ENCODE measurements at places on chromosomes 3 and 15.

DNA sequence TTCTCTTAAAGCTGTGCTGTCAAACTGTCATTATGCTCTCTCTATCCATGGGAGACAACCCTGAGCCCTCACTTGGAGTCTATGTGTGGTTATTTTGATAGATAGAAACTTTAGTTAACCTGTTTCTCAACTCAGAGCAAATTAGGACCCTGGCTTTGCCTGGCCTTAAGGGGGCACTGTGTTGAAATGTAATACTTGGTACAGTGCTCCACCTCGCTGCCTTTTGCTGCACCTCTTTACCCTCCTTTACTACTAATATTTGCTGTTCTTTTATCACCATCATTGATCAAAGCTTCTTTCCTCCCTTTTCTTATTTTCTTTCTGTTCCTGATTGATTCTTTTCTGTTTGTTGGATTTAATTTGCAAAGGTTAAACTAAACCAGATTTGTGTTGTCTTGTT lies 34.3 kb downstream of the STT3B start:
- H3K27me3 ChIP-seq, result no peaks in the 10 kb centered on the region
- no peaks in the 10 kb centered on the region for H3K36me3 ChIP-seq
- no peak overlapping the region for H3K4me3 ChIP-seq
- no peak for DNase-seq

- no peaks in the 10 kb centered on the region for H3K36me3 ChIP-seq
- no peaks in the 10 kb centered on the region for H3K27me3 ChIP-seq
- no peaks in the 10 kb centered on the region for H3K4me1 ChIP-seq
- H3K27ac ChIP-seq, result no peak overlapping the region
- no peak for DNase-seq
- no peak overlapping the region for H3K4me3 ChIP-seq
Observed at GRCh38 chr3:178456621-178457285, 79.5 kb upstream of the KCNMB2 start.

- no peak overlapping the region for H3K27ac ChIP-seq
- H3K4me1 ChIP-seq, result no peaks in the 10 kb centered on the region
- H3K4me3 ChIP-seq, result no peak overlapping the region
Observed at GRCh38 chr3:126349611-126350501, 7.4 kb downstream of the KLF15 start.

- no peak overlapping the region for H3K4me3 ChIP-seq
- no peak for DNase-seq
- H3K4me1 ChIP-seq, result no peaks in the 10 kb centered on the region
- no peaks in the 10 kb centered on the region for H3K36me3 ChIP-seq
- H3K27ac ChIP-seq, result no peak overlapping the region
Observed at GRCh38 chr15:89806559-89807550, 7.8 kb downstream of the ANPEP start.

GRCh38 chr3:13491206-13491974 lies 11.3 kb downstream of the HDAC11 start:
- H3K4me1 ChIP-seq, result no peaks in the 10 kb centered on the region
- H3K4me3 ChIP-seq, result no peak overlapping the region
- H3K36me3 ChIP-seq, result no peaks in the 10 kb centered on the region
- H3K27me3 ChIP-seq, result no peaks in the 10 kb centered on the region
- DNase-seq, result no peak

DNA sequence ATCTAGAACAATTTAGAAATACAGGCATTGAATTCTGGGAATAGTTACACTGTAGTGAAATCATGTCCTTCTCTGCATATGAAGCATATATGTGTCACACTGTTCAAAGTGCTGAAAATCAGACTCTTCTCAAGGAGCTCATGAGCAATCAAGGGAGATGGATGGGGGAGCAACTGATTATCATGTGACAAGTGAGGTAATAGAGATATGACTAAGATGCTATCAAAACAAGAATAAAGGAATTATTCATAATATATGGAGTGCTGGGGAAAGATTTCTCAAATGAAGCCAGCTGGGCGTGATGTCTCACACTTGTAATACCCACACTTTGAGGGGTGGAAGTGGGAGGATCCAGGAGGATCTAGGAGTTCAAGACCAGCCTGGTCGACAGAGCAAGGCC lies 74.9 kb upstream of the CHRNB4 start:
- H3K36me3 ChIP-seq, result no peaks in the 10 kb centered on the region
- H3K4me1 ChIP-seq, result no peaks in the 10 kb centered on the region
- H3K4me3 ChIP-seq, result no peak overlapping the region

DNA sequence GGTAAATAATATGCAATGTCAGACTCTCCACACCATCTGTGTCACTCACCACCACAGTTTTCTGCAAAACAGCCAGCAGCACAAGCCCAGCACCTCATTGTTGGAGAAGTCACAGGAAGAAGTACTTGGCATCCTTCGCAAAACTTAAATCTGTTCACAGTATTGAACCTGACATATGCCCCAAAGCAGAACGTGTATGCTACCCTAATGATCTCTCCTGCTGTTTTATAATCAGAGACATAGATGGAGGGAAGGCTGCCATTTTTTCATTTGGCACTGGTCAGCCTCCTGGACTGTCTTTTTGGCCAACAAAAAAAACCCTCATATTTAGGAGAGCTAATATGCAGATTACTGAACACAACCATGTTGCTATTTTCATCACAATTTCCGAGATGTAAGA lies 1272.9 kb downstream of the ROBO1 start:
- no peaks in the 10 kb centered on the region for H3K36me3 ChIP-seq
- H3K4me1 ChIP-seq, result no peaks in the 10 kb centered on the region
- no peak overlapping the region for H3K4me3 ChIP-seq
- no peak overlapping the region for H3K27ac ChIP-seq
- H3K27me3 ChIP-seq, result no peaks in the 10 kb centered on the region

DNA sequence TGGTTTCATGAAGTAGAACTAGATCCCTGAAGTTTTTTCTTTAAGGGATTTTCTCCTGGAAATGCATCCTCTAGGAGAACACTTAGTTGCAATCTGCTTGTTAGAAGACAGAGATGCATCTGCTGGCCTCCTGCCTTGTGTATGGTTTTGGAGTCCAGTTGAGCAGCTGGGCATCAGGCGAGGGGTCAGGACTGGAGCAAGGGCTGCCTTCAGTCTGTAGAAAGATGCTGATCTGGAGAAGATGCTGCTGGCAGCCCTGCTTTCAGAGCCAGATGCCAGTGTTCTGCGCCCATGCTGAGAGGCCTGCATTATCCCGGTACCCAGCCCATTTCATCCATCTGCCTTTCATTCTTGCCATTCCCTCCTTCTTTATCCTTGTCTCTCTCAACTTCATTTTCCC lies 77.4 kb downstream of the CHCHD6 start:
- no peak overlapping the region for H3K27ac ChIP-seq
- H3K36me3 ChIP-seq, result no peaks in the 10 kb centered on the region
- no peak overlapping the region for H3K4me3 ChIP-seq
- DNase-seq, result no peak

GRCh38 chr15:52783929-52784798 lies 6.0 kb downstream of the ONECUT1 start:
- H3K4me1 ChIP-seq, result peaks cover 11% of the 10 kb centered on the region
- no peak for DNase-seq
- peaks cover 75% of the 10 kb centered on the region for H3K27me3 ChIP-seq
- H3K4me3 ChIP-seq, result no peak overlapping the region
- no peaks in the 10 kb centered on the region for H3K36me3 ChIP-seq

GRCh38 chr3:167876620-167877281 lies 141.2 kb downstream of the SERPINI1 start:
- H3K4me3 ChIP-seq, result no peak overlapping the region
- no peak for DNase-seq
- no peaks in the 10 kb centered on the region for H3K27me3 ChIP-seq
- no peaks in the 10 kb centered on the region for H3K36me3 ChIP-seq
- H3K4me1 ChIP-seq, result no peaks in the 10 kb centered on the region

DNA sequence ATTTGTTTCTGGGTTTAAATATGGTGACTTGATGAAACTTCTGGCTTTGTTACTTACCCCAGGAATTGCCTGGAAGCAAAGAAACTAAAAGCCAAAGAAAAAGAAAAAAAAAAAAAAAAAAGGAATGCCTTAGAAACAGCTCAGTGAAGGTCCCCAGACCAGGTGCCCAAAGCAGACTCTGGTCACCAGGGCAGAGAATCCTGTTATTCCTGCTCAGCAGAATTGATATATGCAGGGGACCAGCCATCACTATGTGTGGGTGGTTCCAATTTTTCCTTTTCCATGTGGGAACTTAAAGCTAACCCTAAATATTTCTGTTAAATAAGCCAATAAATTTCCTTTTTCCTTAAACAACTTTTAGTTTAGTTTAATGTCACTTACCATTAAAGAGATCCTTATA lies 100.8 kb upstream of the TPRG1 start:
- no peaks in the 10 kb centered on the region for H3K4me1 ChIP-seq
- no peaks in the 10 kb centered on the region for H3K27me3 ChIP-seq
- H3K27ac ChIP-seq, result no peak overlapping the region
- H3K4me3 ChIP-seq, result no peak overlapping the region

DNA sequence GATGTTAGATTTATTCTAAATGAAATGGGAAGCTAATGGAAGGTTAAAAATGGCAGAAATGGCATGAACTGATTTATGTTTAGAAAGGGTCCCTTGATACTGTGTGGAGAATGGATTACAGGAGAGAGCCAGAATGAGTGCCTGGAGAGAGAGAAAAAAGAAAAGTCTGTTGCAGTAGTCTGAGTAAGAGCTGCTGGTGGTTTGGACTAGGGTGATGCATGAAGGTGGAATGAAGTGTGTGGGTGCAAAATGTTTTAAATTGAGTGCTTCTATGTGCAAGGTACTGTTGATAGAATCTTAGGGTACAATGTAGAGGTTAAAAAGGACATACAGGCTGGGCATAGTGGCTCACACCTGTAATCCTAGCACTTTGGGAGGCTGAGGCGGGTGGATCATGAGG lies 11.4 kb upstream of the MGA start:
- H3K27ac ChIP-seq, result no peak overlapping the region
- H3K36me3 ChIP-seq, result no peaks in the 10 kb centered on the region
- no peak for DNase-seq
- no peaks in the 10 kb centered on the region for H3K4me1 ChIP-seq
- no peak overlapping the region for H3K4me3 ChIP-seq
- no peaks in the 10 kb centered on the region for H3K27me3 ChIP-seq

DNA sequence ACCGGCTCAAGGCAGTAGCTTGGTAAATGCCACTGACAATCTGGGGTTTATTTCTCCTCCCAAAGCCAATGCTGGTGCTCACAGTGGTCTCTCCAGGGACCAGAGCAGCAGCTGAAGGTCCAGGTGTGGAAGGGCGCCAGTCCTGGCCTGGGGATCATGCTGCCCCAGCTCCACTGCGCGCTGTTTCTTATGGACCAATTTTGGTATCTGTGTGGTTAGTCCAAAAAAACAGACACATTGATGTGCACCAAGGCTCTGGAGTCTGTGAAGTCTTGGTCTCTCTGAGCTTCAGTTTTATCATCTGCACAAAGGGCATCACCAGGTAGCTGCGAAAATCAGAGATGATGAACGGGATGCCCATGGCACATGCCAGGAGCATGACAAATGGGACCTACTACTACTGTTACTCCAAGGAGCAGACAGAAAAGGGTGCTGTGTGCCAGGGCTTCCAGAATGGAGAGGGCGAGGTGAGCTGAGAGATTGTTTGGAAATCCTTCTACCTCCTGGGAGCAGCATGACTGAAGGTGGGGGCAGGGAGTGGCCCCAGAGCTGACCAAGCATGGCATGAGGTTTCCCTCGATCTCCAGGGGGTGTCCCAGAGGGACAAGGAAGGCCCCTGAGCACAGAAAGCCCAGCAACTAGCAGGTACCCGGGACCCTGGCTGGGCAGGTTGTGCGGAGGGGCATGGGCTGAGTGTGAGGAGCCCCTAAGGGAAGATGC lies 134.3 kb upstream of the PRR20G start:
- DNase-seq, result no peak
- no peaks in the 10 kb centered on the region for H3K36me3 ChIP-seq
- H3K27ac ChIP-seq, result no peak overlapping the region

DNA sequence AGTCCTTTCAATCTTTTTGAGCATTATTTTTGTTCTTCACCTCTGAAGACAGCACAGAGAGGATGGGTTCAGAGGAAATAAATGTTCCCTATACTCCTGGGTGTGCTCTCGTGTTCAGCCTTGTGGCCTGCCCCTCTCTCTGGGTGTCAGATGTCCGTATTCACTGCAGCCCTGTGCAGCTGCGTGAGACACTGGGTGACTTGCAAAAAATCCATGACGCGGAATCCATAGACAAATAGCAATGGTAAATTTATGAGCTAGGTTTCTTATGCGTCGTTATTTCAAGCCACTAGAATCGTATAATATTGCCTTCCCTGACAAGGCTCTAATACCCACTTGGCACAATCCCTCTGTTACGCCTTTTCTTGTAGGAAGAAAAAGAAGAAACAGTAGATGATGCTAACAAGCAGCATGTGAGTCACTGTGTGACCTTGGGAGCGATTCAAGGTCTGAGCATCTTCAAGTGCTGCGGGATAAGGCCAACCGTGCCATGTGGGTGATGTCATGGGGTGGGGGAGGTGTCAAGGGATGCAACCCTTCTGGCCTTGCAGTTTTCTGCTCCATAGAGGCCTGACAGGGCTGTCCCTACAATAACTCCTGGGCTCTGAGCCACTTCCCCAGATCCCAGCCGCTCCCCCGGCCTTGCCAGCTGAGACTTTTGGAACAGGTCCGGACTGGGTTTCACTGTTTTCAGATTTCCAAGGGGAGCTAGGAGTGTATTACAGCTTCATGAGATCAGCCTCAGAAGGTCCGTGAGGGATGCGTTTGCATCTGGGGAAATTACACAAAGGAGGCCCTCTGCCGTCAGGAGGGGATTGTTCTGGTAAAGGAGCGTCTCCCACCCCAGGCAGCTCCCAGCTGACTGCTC lies 47.6 kb upstream of the POMGNT2 start:
- H3K36me3 ChIP-seq, result no peaks in the 10 kb centered on the region
- H3K4me3 ChIP-seq, result no peak overlapping the region
- no peaks in the 10 kb centered on the region for H3K27me3 ChIP-seq
- no peak for DNase-seq
- no peak overlapping the region for H3K27ac ChIP-seq

- no peaks in the 10 kb centered on the region for H3K4me1 ChIP-seq
- no peak overlapping the region for H3K4me3 ChIP-seq
- H3K27ac ChIP-seq, result no peak overlapping the region
- no peaks in the 10 kb centered on the region for H3K27me3 ChIP-seq
- no peaks in the 10 kb centered on the region for H3K36me3 ChIP-seq
- no peak for DNase-seq
Observed at GRCh38 chr15:43872416-43873020, 45.7 kb downstream of the WDR76 start.

- H3K27me3 ChIP-seq, result no peaks in the 10 kb centered on the region
- no peaks in the 10 kb centered on the region for H3K4me1 ChIP-seq
- no peaks in the 10 kb centered on the region for H3K36me3 ChIP-seq
- H3K4me3 ChIP-seq, result no peak overlapping the region
- no peak for DNase-seq
Observed at GRCh38 chr3:37793889-37794591, 67.6 kb upstream of the CTDSPL start.

- no peak overlapping the region for H3K4me3 ChIP-seq
- H3K36me3 ChIP-seq, result no peaks in the 10 kb centered on the region
Observed at GRCh38 chr3:100518244-100518643, 25.8 kb downstream of the TMEM45A start.

GRCh38 chr3:175088766-175089380 lies 229.7 kb downstream of the NAALADL2 start:
- H3K36me3 ChIP-seq, result no peaks in the 10 kb centered on the region
- H3K27me3 ChIP-seq, result no peaks in the 10 kb centered on the region
- H3K4me1 ChIP-seq, result no peaks in the 10 kb centered on the region
- DNase-seq, result no peak
- no peak overlapping the region for H3K4me3 ChIP-seq
- no peak overlapping the region for H3K27ac ChIP-seq

Measured in CD8-positive, alpha-beta memory T cell (primary cell).